ENCODE measurements at places on chromosomes 1 and 21. TPM values are rescaled to one million over a fixed set of nuclear protein-coding genes. Genes with fewer than 3 reads are reported as not detected.

The FCRL1 gene
- total RNA-seq: not detected

The TLR5 gene
- total RNA-seq: 1.2 TPM

The KRTAP11-1 gene
- not detected for total RNA-seq

The RPTN gene
- not detected for total RNA-seq

The TMEM269 gene
- total RNA-seq: 0.41 TPM

The LCE3C gene
- not detected for total RNA-seq

The SCCPDH gene
- 79.9 TPM for total RNA-seq

The MRPL24 gene
- total RNA-seq: 14.7 TPM

The NUP210L gene
- 0.41 TPM for total RNA-seq

The SPRR5 gene
- total RNA-seq: not detected

The TMEM51 gene
- 1.6 TPM for total RNA-seq

The BCL10 gene
- 35.5 TPM for total RNA-seq

The OR10K2 gene
- total RNA-seq: not detected

The CEP350 gene
- total RNA-seq: 111 TPM

Measured in frontal cortex (tissue), 4 donors.